NCI-H1092 treated with DMSO at 0.1 percent for 48 hours (cell line): ENCODE measurements at places on chromosomes 1 and 21.

DNA sequence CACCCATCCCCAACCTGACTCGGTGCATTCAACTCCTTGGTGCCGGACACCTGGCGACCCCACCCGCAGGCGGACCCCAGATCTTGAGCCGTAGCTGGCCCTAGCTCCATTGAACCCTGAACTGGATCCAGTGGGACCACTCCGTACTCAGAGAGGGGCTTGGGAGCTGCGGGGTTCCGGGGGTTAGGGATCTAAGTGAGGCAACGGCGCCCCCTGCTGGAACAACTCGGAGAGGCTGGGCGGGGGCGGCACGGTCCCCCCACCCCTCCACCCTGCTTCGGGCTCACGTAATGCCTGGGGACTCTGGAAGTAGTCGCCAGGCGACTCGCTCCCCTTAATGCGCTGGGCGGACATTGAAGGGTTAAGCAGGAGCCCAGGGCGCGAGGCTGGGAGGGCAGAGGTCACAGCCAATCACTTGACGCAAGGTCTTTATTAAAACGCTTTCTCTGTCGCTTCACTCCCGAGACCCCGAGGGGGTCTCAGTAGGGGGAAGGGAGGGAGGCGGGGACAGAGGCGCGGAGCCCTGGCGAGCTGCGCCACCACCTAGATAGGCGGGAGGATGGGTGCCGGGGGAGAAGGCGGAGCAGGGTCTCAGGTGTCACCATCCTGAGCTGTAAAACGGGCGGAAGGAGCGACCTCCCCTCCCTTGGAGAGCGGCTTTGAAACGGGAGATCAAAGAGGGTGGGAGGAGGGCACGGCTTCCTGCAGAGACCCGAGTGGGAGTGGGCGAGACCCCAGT lies 704 bp upstream of the CRABP2 start:
- DNase-seq: peak; percentile 50

GRCh38 chr1:22854688-22855565 lies 117.7 kb downstream of the LACTBL1 start:
- DNase-seq: no peak

- DNase-seq: peak; percentile 2
Observed at GRCh38 chr1:49765034-49765433, 258.7 kb downstream of the AGBL4 start.

- no peak for DNase-seq
Observed at GRCh38 chr1:97145321-97145956, 423.9 kb downstream of the PTBP2 start.

DNA sequence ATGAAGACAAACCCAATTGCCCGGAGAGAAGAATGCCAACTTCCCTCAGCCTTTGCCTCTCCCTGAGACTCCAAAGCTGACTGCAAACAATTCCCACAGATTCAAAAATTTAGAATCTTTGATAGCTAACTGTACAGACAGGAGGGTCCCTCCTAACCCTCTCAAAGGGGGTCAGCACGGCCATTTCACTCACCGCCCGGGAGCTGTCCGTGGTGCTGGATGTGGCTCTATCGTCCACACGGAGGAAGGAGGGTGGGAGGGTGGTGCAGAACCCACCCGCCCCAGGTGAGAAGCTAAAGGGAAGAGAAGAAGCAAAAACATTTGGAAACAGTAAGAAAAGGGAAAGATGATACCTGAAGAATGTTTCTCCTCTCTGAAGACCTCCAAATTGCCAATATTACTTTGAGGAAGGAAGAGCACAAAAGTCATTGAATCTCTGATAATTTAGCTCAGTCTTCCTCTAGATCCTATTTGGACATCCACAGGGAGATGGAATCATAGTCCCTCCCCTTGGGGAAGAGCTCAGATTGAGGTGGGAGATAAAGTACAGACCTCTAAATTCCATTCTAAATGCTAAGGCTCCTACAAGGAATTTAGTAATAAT lies 45.6 kb downstream of the RHBG start:
- DNase-seq: no peak

DNA sequence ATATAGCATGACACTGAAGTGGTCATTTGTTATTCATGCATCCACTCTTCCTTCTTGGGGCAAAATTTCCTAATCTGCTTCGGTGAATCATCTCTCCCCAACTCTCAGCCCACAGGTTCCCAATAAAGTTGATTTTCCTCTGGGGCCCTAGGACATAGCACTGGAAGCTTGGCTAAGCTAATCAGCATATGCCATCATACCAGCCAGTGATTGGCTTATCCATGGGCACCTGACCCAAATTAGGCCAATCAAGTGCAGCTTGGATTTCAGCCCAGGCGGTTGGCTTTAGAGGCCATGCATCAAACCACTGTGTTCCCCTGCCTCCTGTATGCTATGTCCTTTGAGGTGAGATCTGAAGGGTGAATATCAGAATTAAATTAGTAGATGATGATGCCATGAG lies 58.9 kb downstream of the C1orf94 start:
- no peak for DNase-seq

DNA sequence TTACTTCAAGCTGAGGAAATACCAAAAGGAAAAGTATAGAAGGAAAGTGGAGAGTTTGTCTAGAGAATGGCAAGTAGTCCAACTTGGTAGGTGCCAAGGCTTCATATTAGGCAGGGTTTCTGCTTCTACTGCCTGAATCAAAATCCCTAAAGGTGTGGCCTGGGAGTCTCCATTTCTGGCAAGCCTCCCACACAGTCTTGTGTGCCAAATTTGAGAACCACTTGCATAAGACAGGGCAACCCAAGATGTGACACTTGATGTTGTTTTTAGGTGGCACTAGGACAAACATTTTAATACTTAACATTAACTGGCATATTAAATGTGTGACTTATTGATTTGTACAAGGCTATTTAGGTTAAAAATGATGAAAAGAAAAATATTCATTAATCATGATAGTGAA lies 60.1 kb downstream of the ATG4C start:
- DNase-seq: no peak

DNA sequence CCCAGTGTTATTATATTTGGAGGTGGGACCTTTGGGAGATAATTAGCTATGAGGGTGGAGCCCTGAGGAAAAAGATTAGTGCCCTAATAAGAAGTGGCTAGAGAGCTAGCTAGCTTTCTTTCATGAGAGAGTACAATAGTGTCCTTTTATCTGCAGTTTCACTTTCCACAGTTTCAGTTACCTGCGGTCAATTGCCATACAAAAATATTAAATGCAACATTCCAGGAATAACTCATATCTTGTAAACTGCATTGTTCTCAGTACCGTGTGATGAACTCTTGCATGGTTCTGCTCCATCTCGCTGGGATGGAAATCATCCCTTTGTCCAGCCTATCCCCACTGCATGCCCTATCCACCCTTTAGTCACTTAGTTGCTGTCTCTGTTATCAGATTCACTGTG lies 201.6 kb downstream of the RWDD3 start:
- DNase-seq: no peak

DNA sequence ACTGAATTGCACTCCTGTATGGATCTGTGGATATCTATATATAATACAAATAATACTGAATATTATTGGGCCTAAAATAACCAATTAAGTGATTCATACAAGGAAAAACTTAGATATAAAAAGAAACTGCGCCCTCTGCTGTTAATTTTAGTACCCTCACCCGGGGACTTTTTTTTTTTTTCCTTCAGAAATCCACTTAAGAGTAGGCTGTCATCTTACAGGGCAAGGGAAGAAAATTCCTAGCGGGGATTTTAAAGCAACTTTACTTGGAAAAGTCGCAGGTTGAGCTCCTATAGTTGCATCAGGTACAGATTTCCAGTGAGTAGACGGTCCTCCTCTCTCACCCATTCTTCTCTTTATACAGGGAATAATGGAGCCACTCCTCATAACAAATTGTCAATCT lies 1.3 kb downstream of the NTNG1 start:
- peak; percentile 79 for DNase-seq

DNA sequence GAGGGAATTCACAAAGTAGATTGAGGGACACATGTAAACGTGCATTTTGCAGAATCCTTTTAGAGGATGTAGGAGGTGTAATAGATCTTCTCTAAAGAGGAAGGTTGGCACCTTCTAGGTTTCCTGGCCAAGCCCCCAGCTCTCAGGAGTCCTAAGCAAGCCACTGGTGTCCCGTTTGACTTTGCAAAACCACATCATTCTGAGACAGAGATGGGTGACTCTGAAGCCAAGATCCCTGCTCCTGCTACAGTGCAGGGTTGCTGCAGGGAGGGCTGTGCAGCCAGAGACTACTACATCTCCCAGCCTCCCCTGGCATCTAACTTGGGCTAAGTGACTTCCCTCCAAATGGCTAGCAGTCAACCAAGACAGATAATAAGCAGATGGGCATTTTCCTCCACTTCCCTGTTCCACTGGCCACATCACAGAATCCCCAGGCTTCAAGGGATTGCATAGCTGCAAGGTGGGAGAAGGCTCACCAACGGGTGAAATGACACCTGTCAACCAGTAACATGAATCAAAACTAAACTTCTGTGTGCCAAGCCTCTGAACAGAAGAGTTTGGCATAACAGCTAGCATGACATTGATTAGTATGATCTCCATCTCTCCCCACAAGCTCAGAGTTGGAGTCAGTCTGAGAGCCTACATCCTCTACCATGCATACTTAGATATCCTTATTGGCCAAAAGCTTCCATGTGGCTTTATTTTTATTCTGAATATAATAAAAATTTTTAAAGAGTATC lies 129.6 kb upstream of the COA6 start:
- DNase-seq: no peak
